ENCODE measurements at places on chromosomes 2 and 18.

DNA sequence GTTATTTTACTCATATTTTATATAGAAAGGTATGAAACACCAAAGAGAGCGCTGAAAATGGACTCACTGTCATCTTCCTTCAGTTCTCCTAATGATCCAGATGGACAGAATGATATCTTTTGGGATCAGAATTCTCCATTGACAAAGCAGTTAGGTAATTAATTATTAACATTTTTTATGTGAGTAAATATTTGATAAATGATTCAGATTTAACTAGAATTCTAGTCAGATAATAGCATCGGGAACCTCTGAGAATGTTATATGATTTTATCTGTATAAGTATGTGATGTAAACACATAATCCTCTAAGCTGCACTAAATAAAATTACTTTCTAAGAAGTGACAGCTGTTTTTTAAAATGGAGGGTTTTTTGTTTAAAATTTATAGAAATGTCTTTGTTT lies 2.0 kb downstream of the ETAA1 start:
- DNase-seq: no peak

DNA sequence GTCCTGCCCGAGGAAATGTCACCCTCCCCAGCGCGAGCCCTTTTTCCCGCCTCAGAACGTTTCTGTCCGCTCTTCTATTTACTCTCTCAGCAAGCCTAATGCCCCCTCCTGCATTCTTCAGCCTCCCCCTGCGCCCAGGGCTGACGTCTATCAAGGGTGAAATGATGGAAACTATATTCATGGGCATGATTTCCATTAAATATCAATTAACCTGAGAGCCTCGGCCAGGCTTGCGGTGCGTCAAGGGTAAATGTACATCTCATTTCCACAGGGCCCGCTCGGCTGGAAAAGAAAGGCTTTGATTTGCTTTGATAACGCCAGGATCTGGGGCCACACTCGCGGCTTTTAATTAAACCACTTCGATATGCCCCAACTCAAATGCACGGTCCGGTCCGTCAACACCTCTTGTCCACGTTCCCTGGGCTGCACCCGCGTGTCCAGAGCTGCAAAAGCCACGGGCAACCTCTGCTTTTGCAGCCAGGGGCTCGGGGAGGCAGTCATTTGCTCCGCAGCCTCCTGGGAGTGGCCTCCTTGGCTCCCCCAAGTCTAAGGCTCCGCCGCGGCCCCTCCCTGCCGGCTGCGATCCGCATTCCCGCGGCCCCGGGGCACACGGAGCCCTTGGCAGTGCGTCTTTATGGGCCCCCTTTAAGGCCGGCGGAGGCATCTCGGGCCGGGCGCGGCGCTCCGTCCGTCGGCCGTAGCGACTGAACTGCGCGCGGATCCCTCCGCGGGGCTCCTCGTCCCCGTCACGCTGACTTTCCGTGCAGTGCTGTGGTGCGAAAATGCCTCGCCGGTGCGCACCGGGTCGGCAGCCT lies at the start of gene HOXD8:
Gene HOXD8 (plus strand): TSS at position 724 of the 815 bp plus-strand sequence. CDS start 662 bp downstream, outside the sequence.
- no peak for DNase-seq

GRCh38 chr18:55317864-55318263 lies 270.1 kb downstream of the TCF4 start:
- no peak for DNase-seq

DNA sequence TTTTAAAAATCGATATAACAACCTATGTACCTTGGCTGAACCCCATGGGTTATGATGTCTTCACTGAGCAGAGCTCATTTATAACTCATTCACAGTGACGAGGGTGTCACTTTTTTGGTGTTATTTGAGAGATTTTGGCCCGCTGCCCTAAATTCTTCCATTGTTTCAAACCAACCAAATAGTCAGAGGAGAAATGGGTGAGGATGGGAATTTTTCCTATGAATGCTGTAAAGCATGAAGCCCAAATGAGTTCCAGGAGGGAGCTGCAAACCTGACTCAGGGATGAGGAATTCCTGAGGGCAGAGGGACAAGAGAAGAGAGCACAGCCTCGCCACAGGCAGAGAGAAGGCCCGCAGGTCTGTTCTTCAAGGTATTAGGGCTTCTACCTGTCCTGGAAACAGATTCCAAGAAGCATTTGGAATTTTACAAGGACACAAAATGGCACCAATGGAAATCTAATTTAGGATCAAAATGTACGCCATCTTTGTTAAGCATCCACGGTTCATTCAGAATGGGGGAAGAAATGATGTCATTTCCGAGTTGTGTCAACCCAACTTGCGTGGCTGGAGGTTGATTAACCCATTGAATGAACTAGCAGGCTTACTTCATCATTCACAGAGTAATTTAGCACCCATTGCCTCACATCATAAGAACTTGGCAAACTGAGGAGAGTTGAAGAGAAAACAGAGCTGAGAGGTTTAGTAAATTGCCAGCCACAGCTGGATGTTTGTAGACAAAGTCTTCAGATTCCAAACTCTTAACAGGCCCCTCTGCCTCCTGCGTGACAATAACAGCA lies 133.5 kb downstream of the LAMA3 start:
- no peak for DNase-seq

GRCh38 chr18:22639026-22639463 lies 221.3 kb upstream of the CTAGE1 start:
- DNase-seq: no peak

DNA sequence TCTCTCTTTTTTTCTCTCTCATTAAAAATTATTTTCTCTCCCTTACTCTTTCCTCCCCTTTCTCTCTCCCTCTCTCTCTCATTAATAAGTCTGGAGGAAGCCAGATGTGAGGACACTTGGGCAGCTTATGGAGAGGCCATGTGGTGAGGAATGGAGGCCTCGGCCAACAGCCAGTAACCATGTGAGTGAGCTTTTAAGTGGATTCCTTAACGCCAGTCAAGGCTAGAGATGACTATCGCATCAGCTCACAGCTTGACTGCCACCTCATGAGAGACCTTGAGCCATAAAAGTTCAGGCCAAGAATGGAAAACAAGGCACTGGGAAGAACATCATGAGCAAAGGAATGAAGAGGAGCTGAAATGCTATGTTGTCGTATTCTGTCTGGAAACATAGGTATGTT lies 39.1 kb downstream of the ETAA1 start:
- DNase-seq: no peak

- no peak for DNase-seq
Observed at GRCh38 chr18:2258954-2259353, 312.4 kb downstream of the METTL4 start.

GRCh38 chr2:159933040-159933726 lies 129.2 kb downstream of the PLA2R1 start:
- no peak for DNase-seq

- no peak for DNase-seq
Observed at GRCh38 chr2:108314586-108315296, 26.0 kb downstream of the SULT1C2 start.

GRCh38 chr2:101991721-101992145 lies at the start of gene IL1R2:
TSS of gene IL1R2 (plus strand) at chr2:101991960. CDS start at chr2:102008576, 16,616 bp downstream.
- DNase-seq: no peak

DNA sequence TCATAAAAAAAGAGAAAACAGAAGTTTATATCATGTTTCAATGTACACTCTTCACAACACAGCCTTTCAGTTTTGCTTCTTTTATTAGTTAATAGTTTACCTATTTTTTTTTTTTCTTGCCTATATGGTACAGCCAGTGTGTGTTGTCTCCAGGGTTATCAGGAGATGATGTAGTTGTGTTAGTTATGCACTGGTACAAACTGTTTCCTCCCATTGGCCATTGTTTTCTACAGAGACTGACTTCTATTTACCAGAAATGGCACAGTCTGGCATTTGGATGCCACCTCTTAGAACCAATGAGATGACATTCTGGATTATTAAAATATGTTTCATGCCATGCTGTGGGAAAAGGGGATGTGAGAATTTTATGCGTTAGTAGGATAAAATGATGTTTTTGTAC lies 339.4 kb downstream of the PLCL1 start:
- no peak for DNase-seq

DNA sequence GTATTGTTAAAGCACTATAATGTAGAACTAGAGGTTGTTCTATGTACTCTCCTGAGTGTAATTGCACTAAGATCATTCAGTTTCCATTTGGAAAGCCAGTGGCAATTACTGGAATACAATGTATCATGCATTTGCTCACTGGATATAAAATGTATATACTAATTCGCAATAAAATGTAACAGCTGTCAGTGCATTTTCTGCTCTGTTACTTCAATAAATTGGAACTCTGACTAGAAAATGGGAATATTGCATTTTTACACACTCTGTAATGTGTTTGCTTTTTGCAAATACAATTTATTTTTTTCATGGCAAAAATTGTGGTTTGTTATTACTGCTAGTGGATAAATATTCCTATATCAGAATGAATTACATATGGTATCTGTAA lies 893.8 kb upstream of the POU3F3 start:
- DNase-seq: no peak

GRCh38 chr18:7000484-7001096 lies 117.0 kb downstream of the LAMA1 start:
- DNase-seq: no peak

- DNase-seq: no peak
Observed at GRCh38 chr2:241968417-241968816, 98.9 kb downstream of the RTP5 start.

GRCh38 chr18:59041819-59042815 lies 97.6 kb upstream of the SEC11C start:
- DNase-seq: no peak
